ENCODE measurements at places on chromosomes 5 and 9.

DNA sequence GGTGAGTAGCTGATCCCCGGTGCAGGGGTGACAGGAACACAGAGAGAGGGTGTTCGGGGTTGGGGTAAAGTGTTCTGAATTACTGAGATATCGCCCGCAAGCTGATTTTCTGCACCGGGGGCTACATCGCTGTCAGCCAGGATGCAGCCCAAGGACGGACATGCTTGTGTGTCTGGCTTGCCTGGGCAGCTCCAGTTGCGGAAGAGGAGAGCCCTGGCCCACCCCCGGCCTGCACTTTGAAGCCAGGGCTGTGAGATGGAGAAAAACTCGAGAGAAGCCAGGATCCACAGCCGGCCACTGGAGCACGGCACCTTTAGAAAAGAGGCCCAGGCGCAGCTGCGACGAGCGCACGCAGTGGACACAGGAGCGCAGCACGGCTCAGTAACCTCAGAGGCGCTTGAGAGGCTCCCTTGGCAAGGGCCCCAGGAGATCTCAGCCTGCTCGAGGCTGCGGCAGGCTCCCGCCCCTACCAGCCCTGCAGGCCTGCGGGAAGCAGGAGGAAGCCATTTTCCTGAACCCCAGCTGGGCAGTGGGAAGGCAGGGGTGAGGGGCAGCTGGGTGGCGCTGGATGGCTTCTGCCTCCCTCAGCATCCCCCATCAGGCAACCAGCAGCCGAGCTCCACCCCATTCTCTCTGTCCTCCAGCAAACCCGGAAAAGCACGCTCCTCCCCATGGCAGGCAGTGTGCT, 59.2 kb downstream of the C9orf50 start:
- no peak for DNase-seq

GRCh38 chr5:68534131-68534940, 318.8 kb downstream of the PIK3R1 start:
- no peak for DNase-seq

DNA sequence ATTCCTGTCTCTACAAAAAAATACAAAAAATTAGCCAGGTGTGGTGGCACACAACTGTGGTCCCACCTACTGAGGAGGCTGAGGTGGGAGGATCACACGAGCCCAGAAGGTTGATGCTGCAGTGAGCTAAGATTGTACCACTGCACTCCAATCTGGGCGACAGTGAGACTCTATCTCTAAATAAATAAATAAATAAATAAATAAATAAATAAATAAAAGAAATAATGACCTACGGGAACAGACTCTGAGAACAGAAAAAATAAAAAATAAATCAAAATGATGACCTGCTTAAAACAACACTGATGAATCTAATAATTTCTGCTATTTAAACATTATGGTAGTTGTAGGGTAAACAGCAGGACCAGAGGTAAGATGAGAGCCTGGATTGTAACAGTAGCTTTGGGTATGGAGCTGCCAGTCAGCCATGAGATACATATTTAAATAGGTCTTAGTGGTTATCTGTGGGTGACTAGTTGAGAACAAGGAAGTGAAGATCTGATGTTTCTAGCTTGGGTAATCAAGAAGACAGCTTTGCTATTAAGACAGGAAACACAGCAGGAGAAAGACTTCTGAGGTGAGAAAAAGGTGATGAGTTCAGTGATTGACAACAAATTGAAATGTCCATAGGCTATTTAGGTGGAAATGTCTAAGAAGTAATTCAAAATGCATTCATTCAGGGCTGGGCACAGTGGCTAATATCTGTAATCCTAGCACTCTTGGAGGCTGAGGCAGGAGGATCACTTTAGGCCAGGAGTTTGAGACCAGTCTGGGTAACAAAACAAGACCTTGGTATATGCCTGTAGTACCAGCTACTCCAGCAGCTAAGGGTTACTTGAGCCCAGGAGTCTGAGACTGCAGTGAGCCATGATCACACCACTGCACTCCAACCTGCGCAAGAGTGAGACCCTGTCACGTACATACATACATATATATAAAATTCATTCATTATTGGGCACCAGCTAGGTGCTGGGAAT, 11.0 kb downstream of the RNF145 start:
- DNase-seq, result no peak

DNA sequence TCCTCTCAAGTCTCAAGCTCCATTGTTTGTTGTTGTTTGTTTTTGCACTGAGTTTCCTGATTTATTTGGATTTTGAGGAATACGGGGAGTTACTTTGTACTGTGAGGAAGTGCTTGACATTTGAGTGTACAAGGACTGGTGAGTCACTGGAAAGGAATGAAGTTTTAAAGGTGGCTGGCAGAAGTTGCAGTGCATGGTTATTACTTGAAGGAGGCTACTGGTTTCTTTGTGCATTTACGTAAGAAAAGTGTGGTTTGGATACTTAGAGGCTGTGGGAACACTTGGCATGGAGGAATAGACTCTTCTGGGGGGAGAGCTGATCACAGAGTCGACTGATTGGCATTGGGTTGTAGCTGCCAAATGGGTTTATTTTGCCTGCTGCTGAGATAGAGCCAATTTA, 919.0 kb downstream of the TAF11L14 start:
- DNase-seq, result no peak

GRCh38 chr5:126542441-126542840, 52.6 kb downstream of the ALDH7A1 start:
- no peak for DNase-seq

DNA sequence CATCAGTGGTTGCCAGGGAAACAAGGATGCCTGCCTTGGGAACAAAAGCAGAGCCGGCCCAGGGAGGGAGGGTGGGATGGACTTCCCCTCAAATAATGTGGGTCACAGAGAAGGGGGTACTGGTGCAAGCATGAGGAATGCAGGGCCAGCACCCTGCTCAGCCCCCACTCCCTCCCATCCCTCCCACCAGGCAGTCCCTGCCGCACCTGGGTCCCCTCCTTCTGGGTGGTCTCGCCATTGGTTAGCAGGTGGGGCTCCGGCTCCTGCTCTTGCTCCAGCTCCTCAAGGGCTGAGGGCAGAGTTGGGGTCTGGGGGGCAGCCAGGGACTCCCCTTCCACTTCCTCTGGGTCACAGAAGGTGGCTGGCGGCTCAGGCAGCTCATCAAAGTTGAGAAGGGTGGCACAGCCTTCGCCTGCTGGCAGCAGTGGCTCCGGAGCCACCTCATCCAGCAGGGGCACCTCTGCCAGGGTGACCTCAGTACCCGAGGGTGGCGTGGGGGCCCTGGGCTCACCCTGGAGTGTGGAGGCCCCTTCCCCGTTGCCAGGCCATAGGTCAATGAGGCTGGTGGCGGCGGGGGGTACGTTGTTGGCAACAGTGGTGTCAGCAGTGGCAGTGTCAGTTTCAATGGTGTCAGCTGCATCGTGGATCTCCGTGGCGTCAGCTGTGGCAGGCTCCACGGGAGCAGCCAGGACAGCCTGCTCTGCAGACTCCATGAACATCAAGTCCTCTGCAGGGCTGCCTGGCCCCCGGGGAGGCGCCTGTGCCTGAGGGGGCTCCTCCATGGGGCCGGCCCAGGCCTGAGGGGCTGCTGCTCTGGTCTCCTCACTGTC, 11.5 kb downstream of the PRR7 start:
- DNase-seq, result no peak

GRCh38 chr5:159341906-159342310, 11.6 kb upstream of the IL12B start:
- DNase-seq, result no peak

DNA sequence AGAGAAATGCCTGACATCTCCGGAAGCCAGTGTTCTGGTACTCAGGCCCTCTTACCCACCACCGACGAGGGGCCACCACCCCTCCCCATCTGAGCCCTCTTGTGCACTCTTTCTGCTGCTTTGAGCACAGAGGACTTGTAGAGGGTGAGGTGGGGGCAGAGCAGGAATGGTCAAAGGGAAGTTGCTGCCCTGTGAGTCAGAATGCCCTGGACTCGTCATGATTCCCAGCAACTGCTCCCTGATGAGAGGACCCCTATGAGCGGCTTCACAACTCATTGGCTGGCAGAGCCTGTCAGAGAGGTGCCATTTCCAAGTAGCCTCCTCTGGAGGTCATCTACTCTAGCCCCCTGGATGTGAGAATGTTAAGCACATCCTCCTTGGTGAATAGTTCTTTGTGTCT, 845 bp downstream of the ECSCR start:
- no peak for DNase-seq

GRCh38 chr5:66143473-66144073, 527 bp upstream of the SREK1 start:
- no peak for DNase-seq

- no peak for DNase-seq
These were observed 191.0 kb downstream of the PJA2 start for GRCh38 chr5:109218818-109219217.

GRCh38 chr5:143693651-143694252, 118.2 kb upstream of the HMHB1 start:
- no peak for DNase-seq

GRCh38 chr5:38453506-38453905, 102.9 kb downstream of the LIFR start:
- DNase-seq, result no peak

- DNase-seq, result no peak
These were observed 177.9 kb upstream of the KLF4 start for GRCh38 chr9:107667231-107668070.

GRCh38 chr5:17761326-17761725, 127.1 kb downstream of the TAF11L14 start:
- no peak for DNase-seq

DNA sequence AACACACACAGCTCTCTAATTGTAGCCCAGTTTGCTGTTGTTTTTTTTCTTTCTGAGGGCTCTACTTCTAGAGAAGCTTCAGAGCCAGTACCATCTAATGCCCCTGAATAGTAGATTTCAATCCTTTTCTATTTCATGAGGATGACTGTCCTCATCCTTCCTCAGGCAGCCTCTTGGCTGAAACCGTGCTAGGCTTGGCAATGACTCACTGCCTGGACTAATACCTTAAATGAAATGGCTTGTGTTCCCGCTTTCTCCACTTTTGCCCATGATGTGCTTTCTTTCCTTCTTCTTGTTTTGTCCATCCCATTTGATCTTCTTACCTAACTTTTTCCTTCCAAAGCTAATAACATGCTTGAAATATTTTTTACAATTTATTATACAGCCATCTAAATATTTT, 80.1 kb downstream of the ITGA1 start:
- no peak for DNase-seq

GRCh38 chr5:132470596-132470995, 20.0 kb downstream of the IRF1 start:
- DNase-seq, result no peak

GRCh38 chr5:134527961-134528424, 2.5 kb downstream of the JADE2 start:
- DNase-seq, result no peak

- DNase-seq, result no peak
These were observed 4.5 kb upstream of the TRMT10B start for GRCh38 chr9:37749129-37749528.

DNA sequence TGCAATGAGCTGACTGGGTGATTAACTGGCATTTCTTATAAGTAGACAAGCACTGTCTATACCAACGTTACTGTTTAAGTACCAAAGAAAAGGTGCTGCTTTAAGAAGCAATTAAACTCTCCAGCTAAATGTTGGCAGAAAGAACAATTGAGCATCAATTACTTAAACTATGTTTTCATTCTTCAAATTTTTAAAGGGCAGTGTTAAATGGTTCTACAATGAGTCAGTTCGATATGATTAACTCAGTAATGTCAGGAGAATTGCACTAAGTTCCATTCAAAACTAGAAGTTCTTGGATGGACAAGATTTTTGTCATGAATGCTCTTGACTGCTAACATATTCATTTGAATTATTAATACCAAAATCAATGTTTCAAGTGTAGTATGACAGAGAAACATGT, 593.7 kb downstream of the DNAH5 start:
- DNase-seq, result no peak

DNA sequence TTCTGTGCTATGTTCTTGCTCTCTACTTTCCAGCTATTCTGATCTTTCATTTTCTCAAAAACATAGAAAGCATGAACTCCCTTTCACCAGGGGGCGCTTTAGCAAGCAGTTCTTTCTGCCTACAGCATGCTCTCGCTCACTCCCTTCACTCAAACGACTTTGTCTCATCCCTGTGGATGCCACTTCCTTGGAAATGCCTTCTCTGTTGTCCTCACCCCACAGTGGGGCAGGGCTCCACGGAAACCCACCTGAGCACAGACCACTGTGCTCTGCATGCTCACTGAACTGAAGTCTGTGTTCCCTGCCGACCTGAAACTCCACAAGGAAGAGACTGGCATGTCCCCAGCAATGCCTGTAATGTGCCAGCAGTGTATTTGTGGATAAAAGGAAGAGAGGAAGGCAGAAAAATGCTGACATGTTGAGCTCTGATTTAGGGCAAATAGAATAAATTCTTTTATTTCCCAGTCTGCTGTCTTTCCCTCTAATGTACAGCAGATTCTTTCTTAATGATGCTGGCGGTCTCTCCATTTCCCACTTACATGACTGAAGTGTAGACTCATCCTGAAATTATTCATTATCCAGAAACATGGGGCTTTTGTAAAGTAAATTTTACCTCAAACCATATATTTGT, 4.9 kb upstream of the ROR2 start:
- DNase-seq, result no peak

- DNase-seq, result no peak
These were observed 84.6 kb downstream of the DAB2IP start for GRCh38 chr9:121735793-121736770.

- DNase-seq, result no peak
These were observed 23.4 kb downstream of the TENT4A start for GRCh38 chr5:6736524-6737042.

GRCh38 chr5:138665261-138665660, 88.0 kb upstream of the CTNNA1 start:
- no peak for DNase-seq

GRCh38 chr9:130008538-130008937, 34.5 kb downstream of the FNBP1 start:
- DNase-seq, result no peak

DNA sequence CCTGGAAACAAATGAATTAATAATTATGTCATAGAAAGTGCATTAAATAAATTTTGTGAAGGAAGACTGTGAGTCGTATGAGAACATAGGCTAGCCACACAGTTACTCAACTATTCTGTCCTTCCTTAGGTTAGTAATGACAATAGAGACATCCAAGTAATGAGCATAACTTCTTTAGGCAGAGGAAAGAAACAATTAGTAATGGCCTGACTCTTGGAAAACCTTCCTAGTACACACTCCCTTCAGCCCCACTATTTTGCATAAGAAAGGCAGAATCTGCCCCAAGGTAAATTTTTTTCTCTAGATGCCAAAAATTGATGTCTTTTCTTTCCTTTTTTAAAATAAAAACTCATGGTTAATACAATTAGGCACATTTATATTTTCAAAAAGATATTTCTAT, 1619.0 kb upstream of the WWC1 start:
- no peak for DNase-seq

GRCh38 chr5:131482617-131483016, 152.4 kb downstream of the RAPGEF6 start:
- DNase-seq, result no peak

DNA sequence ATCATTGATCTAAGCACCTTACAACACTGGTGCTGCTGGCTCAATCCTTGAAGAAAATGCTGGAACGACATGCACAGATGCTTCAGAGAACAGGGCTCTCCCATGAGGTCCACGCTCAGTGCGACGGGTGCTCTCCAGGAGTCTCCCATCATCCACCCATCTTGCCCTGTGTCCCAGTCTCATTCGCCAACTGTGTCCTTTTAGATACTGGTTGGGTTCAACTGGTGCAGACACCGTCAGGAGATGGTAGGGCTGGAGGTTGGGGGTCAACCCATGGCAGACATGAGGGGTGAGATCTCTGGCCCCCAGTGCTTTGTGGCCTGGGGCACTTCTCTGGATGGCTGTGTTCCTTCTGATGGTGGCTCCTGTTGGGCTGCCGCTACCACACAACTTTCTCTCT, 1.6 kb upstream of the OBP2B start:
- no peak for DNase-seq
